ENCODE measurements at places on chromosomes 7 and 10. TPM values are rescaled to one million over a fixed set of nuclear protein-coding genes. Genes with fewer than 3 reads are reported as not detected.
A peak's percentile ranks its signal among the peaks of the same experiment; 100 is the strongest.

Gene FAM13C
- total RNA-seq = 22.8 TPM

- H3K4me1 ChIP-seq = no peaks in the 10 kb centered on the region
- H3K36me3 ChIP-seq = no peaks in the 10 kb centered on the region
- DNase-seq = no peak
- no peaks in the 10 kb centered on the region for H3K27me3 ChIP-seq
These were observed 63.6 kb upstream of the TRIM24 start for GRCh38 chr7:138396251-138397070.

GRCh38 chr10:97852277-97852676, 2.6 kb downstream of the GOLGA7B start:
- no peaks in the 10 kb centered on the region for H3K36me3 ChIP-seq
- H3K27ac ChIP-seq = no peak overlapping the region
- H3K4me3 ChIP-seq = no peak overlapping the region
- H3K27me3 ChIP-seq = peaks cover 45% of the 10 kb centered on the region
- peaks cover 8% of the 10 kb centered on the region for H3K4me1 ChIP-seq

GRCh38 chr10:7541137-7542087, 125.4 kb downstream of the ITIH5 start:
- H3K4me1 ChIP-seq = peaks cover 54% of the 10 kb centered on the region
- peak overlapping the region; percentile 92 for H3K27ac ChIP-seq
- DNase-seq = peak; percentile 93
- H3K27me3 ChIP-seq = no peaks in the 10 kb centered on the region
- peak overlapping the region; percentile 24 for H3K4me3 ChIP-seq

Gene CDK13
- total RNA-seq = 52.8 TPM

GRCh38 chr7:93146472-93147141, 1.6 kb downstream of the SAMD9L start:
- H3K4me3 ChIP-seq = peak overlapping the region; percentile 50
- H3K27ac ChIP-seq = peak overlapping the region; percentile 87
- peaks cover 6% of the 10 kb centered on the region for H3K4me1 ChIP-seq
- peaks cover 19% of the 10 kb centered on the region for H3K36me3 ChIP-seq

DNA sequence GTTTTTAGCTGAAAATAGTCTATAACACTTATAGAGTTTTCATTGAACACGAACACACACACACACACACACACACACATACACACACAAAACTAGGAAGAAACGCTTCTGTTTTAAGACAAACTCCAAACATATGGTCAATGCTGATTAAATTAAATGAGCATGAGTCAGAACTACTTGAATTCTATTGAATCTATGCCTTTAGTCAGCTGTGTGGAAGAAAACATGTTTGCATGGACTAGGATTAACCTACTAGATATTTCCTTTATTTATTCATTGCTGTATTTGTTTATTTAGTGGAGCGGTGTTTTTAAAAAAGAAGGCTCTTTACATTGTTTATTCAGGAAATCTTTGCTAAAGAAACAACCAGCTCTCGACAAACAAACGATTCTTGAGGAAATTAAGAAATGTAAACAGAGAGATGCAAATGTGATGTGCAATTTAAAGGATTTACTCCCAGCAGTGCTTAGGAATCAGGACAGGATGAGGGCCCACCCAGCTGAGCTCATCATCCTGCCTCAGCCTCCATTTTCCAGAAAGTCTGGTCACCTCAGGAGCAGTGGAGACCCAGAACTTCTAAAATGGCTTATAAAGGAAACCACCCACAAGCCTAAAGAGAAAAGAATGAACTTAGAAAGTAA, 83.2 kb downstream of the PDE1C start:
- DNase-seq = no peak
- no peaks in the 10 kb centered on the region for H3K4me1 ChIP-seq
- no peaks in the 10 kb centered on the region for H3K36me3 ChIP-seq
- H3K27ac ChIP-seq = no peak overlapping the region
- no peaks in the 10 kb centered on the region for H3K27me3 ChIP-seq

DNA sequence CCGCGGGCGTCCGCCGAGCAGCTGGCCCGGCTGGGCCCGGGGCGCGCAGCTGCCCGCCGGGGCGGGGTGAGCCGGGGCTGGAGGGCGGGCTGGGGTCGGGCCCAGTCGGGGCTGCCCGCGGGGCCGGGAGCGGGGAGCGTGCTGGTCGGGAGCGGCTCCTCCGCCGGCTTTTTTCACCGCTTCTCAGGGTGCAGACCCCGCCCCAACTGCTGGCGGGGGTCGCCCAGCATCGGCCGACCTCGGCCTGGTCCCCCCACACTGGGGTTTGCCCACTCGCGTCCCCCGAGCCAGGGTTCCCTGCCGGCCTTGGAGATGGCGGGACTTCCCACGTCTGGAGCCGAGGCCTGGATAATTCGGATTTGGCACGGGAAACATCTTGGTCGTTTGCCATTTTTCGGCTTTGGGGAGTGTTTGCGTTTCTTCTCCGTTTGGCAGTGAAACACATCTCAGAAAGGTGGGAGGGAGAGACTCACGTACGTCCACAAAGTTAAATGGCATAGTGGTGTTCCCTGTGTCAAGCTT, 432 bp downstream of the TMEM248 start:
- peaks cover 13% of the 10 kb centered on the region for H3K36me3 ChIP-seq
- DNase-seq = peak; percentile 79
- H3K4me3 ChIP-seq = peak overlapping the region; percentile 60
- no peaks in the 10 kb centered on the region for H3K27me3 ChIP-seq

Gene CTBP2
- 36.8 TPM for total RNA-seq

- no peak for DNase-seq
- no peak overlapping the region for H3K4me3 ChIP-seq
- no peaks in the 10 kb centered on the region for H3K36me3 ChIP-seq
- H3K27me3 ChIP-seq = peaks cover 2% of the 10 kb centered on the region
These were observed 132.8 kb downstream of the ELFN1 start for GRCh38 chr7:1802899-1803298.

GRCh38 chr7:147053746-147054145, 937.1 kb downstream of the CNTNAP2 start:
- no peak for DNase-seq
- no peak overlapping the region for H3K27ac ChIP-seq
- no peak overlapping the region for H3K4me3 ChIP-seq
- no peaks in the 10 kb centered on the region for H3K36me3 ChIP-seq
- H3K27me3 ChIP-seq = no peaks in the 10 kb centered on the region

- peak overlapping the region; percentile 50 for H3K27ac ChIP-seq
- H3K4me3 ChIP-seq = peak overlapping the region; percentile 31
- H3K36me3 ChIP-seq = no peaks in the 10 kb centered on the region
- no peaks in the 10 kb centered on the region for H3K27me3 ChIP-seq
These were observed 760 bp upstream of the FOXK1 start for GRCh38 chr7:4681218-4681851.

DNA sequence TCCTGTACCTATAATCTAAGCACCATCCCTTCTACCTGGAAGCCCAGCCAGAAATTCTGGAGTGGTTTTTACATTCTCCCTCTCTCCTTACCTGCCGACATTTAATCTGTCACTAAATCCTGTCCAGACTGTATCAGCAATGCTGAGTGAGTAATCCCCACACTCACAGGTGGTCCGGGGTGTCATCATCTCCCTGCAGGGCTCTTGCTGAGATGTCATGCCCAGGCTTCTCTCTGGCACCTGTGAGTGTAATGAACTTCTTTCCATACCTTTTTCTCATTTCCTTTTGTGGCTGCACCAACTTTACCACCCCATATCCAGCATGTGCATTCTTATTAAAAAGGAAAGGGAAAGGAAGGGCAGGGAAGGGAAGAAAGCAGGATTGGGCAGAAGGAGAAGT, 355.2 kb downstream of the CCSER2 start:
- H3K4me1 ChIP-seq = no peaks in the 10 kb centered on the region
- no peaks in the 10 kb centered on the region for H3K27me3 ChIP-seq
- H3K36me3 ChIP-seq = no peaks in the 10 kb centered on the region
- no peak overlapping the region for H3K4me3 ChIP-seq
- no peak for DNase-seq

Gene ZNF746
- total RNA-seq = 7.4 TPM

DNA sequence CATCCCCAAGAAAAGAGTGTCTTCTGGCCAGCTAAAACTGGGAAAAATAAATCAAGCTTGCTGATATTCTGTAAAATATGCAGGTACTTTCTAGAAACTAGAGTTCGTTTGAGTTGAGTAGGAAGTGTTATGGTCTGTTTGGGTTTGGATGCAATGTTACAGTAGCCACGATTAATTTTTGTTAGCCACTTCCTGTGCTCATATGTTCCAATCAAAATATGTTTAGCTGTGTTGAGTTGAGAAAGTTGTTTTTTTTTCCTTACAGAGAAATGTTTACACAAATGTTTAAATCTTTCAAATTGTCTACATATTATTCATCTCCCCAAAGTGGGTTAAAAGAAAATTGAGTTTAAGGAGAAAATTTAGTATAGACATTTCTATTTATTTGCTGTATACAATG, 11.3 kb upstream of the LAMB1 start:
- no peaks in the 10 kb centered on the region for H3K27me3 ChIP-seq
- H3K4me3 ChIP-seq = no peak overlapping the region
- H3K27ac ChIP-seq = no peak overlapping the region

DNA sequence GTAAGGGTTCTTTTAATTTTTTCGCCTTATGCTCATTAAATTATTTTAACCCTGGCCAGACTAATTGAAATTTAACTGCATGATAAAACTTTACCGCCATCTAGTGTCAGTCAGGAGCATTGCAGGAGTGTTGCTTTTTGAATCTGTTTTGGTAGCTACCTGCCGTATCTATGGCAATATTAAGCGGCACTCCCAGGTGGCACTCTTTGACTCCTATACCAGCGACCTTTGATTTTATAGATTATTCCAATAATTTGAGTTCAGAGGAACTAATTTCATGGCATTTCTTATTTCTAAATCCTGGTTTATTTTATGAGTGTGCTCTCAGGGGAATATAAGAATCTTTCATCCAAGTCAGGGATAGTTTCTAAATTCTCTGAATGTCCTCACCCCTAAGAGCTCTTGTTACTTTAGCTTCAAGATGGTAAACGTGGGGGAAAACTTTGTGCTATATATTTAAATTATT, 198.9 kb downstream of the REEP3 start:
- DNase-seq = peak; percentile 66
- no peak overlapping the region for H3K27ac ChIP-seq
- H3K4me3 ChIP-seq = no peak overlapping the region
- H3K4me1 ChIP-seq = peaks cover 13% of the 10 kb centered on the region
- H3K27me3 ChIP-seq = no peaks in the 10 kb centered on the region
- no peaks in the 10 kb centered on the region for H3K36me3 ChIP-seq

- peaks cover 27% of the 10 kb centered on the region for H3K4me1 ChIP-seq
- DNase-seq = no peak
- no peaks in the 10 kb centered on the region for H3K36me3 ChIP-seq
- H3K4me3 ChIP-seq = peak overlapping the region; percentile 77
- H3K27ac ChIP-seq = no peak overlapping the region
- peaks cover 5% of the 10 kb centered on the region for H3K27me3 ChIP-seq
These were observed 56.5 kb upstream of the PFKFB3 start for GRCh38 chr10:6146013-6146785.

DNA sequence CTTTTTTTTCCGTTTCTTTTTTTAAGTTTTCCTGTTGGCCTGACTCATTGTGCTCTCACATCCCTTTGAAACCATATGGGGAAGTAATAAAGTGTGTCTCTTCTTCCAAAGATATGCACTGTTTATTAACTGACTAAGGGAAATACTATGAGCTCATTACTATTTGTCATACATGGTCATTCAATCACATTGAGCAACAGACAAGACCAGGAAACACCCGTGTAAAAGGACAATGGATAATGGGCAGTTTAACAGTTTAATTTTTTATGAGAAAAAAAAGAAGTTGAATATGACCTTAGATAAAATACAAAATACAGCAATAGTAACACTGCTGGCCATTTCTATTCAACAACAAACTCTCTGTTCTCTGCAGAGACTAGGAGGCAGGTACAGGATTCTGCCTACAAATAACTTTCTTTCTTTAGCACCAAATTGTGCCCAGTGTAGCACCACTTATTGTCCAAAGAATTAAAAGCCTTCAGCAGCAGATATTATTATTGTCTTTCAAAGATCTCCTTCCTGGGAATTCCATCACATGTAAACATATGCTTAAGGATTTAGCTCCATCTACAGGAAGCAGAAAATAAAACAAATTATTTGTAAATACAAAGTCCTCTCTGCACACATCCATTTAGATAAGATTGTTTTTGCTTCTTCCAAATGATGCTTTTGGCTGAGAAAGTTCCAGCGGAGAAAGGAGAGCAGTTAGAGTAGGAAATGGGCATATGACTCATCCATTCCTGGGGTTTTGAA, 55.0 kb upstream of the AKR1E2 start:
- no peaks in the 10 kb centered on the region for H3K27me3 ChIP-seq
- no peaks in the 10 kb centered on the region for H3K36me3 ChIP-seq
- peak overlapping the region; percentile 85 for H3K27ac ChIP-seq
- DNase-seq = peak; percentile 94

DNA sequence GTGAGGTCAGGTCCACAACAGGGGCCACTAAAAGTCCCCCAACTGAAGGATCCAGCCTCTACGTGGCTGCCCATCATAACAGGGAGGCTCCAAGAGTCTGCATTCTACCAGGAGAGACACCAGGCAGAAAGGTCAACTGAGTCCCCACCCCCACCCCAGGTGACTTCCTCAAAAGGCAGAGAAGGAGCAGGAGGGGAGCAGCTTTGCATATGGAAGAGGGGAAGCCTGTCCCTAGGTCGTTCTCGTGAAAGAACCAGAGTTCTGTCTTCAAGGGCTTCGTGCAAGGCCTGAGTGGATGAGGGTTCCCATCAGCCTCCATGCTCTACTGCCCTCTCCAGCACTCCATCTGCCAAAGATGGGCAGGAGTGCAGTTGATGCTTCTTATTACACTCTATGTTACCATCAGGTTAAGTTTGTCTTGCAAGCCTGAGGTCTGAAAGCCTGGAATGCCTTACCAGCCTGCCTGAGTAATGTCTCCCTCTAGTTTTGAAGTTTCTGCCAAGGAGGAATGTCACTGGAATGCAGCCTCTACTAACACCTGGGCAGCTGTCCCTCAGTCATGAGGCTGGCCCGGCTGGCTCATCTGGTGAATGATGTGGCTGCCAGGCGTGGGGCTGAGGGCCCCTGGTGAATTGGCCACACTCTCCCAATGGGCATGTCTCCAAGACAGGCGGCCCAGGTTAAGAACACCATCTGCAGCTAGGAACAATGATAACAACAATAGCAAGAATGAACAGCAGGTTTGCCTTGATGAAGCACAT, 54.3 kb upstream of the SMNDC1 start:
- peaks cover 14% of the 10 kb centered on the region for H3K27me3 ChIP-seq
- peaks cover 22% of the 10 kb centered on the region for H3K4me1 ChIP-seq
- H3K36me3 ChIP-seq = no peaks in the 10 kb centered on the region
- H3K4me3 ChIP-seq = no peak overlapping the region
- no peak overlapping the region for H3K27ac ChIP-seq

Gene NOBOX
- not detected for total RNA-seq

DNA sequence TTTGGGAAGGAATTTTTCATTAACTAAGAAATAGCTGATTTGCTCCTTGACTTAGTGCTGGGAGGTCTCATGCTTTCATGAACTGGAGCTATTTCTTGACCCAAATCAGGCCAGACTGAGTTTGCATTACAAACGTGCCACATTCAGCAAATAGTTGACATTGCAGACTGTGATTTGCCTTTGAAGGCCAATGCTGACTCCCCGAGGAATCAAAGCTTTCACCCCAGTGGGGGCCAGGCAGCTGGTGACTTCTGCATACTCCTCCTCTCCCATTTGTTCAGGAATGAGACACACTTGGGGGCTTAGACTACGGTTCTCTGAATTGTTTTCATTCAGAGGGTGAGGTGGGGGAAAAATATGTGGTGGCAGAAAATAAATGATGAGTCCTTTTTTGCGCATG, 111.0 kb upstream of the JAZF1 start:
- H3K27me3 ChIP-seq = no peaks in the 10 kb centered on the region
- H3K36me3 ChIP-seq = no peaks in the 10 kb centered on the region
- H3K4me1 ChIP-seq = peaks cover 5% of the 10 kb centered on the region
- H3K27ac ChIP-seq = no peak overlapping the region
- H3K4me3 ChIP-seq = no peak overlapping the region

Gene ITGB1
- total RNA-seq = 379 TPM
